ENCODE measurements at places on chromosomes 5 and 9. TPM values are rescaled to one million over a fixed set of nuclear protein-coding genes. Genes with fewer than 3 reads are reported as not detected.

GRCh38 chr5:59757442-59757841 is 136.1 kb downstream of the PDE4D start:
- DNase-seq: no peak

GRCh38 chr9:127361561-127361960 is 35.4 kb upstream of the SLC2A8 start:
- no peak for DNase-seq

Gene PKN3
- total RNA-seq: 7.3 TPM

DNA sequence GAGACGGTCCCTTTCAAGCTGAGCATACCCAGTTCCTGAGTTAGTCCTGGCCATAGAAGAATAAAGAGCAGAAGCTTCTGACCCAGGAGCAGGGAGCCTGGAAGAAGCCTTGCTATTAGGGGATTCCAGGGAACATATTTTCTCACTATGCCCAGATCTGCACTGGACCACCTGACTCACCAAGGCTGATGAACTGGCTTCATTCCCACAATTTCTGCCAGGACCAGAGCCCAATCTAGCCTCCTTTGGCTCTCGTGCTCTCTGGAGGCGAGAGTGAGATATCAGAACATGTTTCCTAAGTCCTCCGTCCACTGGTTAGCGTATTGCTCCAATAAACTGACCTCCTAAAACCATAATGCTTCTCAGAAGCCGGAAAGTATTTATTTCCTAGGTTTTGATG is 9.9 kb downstream of the GABBR2 start:
- no peak for DNase-seq

GRCh38 chr5:104372376-104372775 is 809.8 kb upstream of the NUDT12 start:
- no peak for DNase-seq

Gene AHRR
- total RNA-seq: 5.5 TPM

DNA sequence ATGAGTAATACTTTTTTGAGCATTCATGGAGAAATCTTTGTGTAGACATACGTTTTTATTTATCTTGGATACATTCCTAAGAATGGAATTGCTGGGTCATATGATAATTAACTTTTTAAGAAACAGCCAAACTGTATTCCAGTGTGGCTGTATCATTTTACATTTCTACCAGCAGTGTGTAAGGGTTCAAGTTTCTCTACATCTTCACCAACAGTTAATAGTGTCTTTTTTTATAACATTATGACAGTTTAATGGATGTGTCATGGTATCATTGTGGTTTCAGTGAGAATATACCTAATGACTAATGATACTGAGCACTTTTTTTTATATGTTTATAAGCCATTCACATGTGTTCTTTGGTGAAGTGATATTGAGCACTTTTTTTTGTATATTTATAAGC is 52.4 kb downstream of the NIPBL start:
- DNase-seq: no peak

Gene KIF4B
- 0.05 TPM for total RNA-seq

Gene BAAT
- not detected for total RNA-seq

DNA sequence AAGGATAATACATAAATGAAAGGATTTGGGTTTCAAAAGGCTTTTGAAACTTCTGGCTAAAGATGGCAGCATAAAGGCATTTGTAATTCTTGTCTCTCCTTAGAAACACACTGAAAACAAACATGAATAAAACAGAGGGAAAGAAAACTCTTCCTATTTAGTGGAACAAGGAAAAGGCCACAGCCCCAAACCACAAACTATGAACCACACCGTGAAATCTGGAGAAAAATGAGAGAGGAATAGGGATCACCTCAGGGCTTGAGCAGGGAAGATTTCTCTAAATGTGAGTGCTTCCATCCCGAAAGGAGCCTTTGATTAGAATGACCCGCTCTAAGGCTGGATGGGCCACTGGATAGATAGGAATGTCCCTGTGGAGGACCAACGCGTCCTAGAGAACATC is 119.6 kb downstream of the SEC61B start:
- no peak for DNase-seq

DNA sequence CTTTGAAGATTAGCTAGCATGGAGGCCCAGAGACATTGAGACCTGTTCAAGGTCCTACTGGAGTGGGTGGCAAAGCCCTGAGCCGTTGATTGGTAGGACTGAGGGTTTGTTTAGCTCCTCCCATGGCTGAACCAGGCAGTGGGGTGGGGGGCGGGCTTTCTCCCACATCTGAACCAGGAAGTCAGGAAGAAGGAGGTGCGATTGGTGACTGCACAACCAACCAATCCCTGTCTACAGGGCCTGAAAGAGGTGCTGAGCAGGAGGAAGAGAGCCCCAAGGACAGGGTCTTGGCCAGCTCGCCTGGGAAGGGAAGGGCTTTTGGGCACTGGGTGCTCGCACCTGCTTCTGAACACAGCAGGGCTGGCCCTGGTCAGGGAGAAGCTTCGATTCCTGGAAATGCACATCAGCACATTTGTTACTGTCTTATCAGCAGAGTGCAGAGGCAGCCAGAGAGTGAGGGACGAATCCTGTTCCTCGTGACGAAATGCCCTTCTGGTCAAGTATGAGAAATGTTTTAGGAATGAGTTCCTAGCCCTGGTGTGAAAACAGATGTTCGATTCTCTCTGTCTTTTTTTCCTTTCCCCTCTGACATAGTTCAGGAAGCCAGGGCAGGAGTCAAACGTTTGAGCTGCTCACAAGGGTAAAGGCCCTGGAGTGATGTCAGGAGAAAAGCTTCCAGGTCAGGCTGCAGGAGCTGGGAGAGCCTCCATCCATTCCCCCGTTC is 294.8 kb upstream of the KLF4 start:
- no peak for DNase-seq

GRCh38 chr5:11611011-11611410 is 293.2 kb downstream of the CTNND2 start:
- DNase-seq: no peak

Gene AK1
- total RNA-seq: 11.9 TPM

Gene TIMD4
- total RNA-seq: 3.4 TPM

Gene PNPLA7
- total RNA-seq: 3.1 TPM

GRCh38 chr9:134419684-134420076 is 93.4 kb downstream of the RXRA start:
- DNase-seq: no peak

Gene SHROOM1
- total RNA-seq: 0.64 TPM

Gene NR5A1
- total RNA-seq: not detected

GRCh38 chr9:90915693-90916092 is 114.1 kb downstream of the SYK start:
- peak; percentile 69 for DNase-seq

DNA sequence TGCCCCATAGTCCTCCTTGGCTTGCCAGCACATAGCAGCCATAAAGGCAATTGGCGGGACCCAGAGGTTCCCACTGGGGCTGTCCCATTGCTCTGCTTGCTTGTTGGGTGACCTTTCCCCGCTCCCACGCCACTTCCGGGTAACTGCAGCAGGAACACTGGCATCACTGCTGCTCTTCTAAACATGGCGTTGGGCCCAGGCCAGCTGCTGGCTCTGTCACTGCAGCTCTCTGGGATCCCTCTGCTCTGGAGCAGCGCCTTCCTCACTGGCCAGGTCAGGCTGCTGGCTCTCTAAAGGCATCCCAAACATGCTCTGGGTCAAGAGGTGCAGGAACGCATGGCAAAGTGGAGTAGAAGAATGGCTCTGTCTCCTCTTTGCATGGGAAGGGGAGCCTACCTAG is 92.9 kb downstream of the DRD1 start:
- no peak for DNase-seq

- DNase-seq: no peak
These were observed 35.1 kb upstream of the ORM1 start for GRCh38 chr9:114287763-114288192.

Gene PLCXD3
- total RNA-seq: not detected

DNA sequence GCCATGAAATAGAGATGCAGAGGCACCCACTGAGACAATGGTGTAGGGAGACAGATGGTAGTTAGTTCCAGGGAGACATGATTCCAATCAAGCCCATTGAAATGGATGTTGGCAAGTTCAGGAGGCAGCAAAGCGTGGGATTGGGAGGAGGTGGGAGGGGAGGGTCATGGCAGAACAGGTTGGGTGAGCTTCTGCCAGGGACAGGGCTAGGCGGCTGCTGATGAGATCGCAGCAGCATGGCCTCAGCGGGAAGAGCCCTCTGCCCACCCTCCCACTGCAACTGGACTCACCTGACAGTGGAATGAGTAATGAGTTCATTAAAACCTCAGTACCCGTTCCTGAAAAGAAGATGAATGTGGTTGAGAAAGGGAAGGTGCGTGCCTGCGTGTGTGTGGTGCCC is 418.2 kb downstream of the CDK5RAP2 start:
- DNase-seq: no peak

DNA sequence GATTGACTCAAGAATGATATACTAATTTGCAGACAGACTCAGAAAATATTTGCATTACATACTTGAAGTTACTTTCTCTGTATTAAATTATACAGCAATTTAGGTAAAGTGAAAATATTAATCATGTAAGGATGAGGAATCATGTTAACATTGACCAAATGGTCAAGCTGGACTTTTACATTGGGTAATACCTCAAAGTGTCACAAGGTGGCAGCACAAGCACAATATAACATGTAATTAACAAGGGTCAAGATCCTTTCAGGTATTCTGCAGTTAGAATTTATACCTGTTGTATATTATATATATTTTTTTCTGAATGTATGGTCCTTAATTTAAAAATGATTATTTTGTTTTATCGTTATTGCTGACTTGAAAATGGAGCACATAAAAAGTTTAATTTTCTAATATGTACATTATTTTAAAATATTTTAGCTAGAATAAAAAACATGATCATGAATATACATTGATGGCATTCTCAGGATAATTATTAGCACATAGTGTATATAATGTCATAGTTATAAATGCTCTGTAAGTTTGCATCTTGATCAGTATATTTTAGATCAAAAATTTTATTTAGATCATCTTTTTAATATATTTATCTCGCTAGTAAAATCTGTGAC is 8.6 kb downstream of the HAPLN1 start:
- DNase-seq: peak; percentile 36

Gene RNF208
- 5.0 TPM for total RNA-seq

Gene RORB
- not detected for total RNA-seq

DNA sequence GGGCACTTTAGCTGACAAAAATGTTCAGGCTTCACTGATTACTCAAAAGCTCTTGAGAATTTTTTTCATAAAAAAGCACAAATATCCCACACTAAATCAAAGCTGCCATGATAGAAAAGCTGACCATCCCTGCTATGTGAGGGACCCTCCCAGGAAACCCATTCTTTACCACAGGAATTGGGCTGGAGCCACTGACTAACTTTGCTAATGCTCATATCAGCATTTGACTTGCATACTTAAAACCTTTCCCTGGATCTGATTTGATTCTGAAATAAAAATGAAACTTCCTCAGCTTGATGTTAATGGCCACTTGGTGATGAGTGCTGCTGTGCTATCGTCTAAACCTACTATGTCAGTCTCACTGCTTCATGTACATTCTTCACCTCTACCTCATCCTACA is 243.6 kb downstream of the PRELID2 start:
- no peak for DNase-seq

DNA sequence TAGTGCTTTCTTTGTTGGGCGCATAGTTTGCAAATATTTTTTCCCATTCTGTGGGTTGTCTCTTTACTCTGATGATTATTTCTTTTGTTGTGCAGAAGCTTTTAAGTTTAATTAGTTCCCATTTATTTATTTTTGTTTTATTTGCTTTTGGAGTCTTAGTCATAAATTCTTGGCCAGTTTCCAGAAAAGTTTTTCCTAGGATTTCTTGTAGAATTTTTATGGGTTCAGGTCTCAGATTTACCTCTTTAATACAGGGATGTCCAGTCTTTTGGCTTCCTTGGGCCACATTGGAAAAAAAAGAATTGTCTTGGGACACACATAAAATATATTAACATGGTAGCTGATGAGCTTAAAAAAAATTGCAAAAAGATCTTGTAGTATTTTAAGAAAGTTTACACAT is 122.0 kb downstream of the WDR70 start:
- DNase-seq: no peak

DNA sequence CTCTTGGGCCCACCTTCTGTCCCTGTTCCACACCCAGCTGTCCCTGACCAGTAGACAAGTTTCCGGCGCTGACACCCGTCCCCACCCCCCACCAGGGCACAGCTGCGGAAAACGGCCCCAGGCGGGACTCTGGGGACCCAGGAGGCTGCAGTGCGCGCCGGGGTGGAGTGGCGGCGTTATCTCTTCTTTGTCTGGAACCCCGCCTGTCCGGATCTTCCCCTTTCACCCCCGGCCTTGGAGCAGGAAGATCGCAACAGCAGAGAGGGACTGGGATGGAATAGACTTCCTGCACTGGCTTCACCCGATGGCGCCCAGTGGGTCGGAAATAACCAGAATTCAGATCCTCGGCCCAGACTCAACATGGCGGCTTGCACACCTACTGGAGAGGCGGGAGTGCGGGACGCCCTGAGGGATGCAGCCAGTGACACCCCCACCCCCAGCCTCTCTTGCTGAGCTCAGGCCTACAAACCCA is 4.7 kb downstream of the PAX5 start:
- peak; percentile 20 for DNase-seq

DNA sequence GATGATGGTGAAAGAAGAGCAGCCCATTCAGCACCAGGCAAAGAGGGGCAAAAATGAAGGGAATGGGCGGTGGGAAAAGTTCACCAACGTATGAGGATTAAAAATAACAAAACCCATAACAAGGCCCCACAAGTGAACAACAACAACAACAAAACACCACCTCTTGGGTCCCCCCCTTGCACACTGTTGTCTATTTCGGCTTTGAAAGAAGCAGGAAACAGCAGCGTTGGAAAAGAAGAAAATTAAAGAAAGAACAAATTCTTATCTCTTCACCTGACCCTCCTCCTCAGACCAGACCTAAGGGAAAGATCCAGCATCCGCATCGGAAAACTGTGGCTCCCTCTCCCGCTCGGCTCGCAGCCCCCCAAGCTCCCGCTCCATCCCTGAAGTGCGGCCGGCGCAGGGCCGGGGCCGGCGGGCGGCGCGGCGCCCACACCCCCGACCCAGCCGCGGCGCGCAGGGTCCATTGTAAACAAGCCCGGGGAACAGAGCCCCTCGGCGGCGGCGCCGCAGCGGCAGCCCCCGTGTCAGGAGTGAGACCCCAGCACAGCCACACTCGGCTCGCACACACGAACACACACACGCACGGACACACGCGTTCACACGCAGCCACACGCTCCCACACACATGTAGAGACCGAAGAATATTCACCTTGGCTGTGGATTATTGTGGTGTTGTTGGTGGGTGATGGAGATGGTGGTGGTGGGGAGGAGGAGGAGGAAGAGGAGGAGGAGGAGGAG is 535 bp downstream of the RFX3 start:
- DNase-seq: peak; percentile 10

Data from activated naive CD4-positive, alpha-beta T cell treated with anti-CD3 and anti-CD28 coated beads for 36 hours (primary cell).